Fibroblast of upper back skin (primary cell): ENCODE measurements at places on chromosomes 5 and 9.

DNA sequence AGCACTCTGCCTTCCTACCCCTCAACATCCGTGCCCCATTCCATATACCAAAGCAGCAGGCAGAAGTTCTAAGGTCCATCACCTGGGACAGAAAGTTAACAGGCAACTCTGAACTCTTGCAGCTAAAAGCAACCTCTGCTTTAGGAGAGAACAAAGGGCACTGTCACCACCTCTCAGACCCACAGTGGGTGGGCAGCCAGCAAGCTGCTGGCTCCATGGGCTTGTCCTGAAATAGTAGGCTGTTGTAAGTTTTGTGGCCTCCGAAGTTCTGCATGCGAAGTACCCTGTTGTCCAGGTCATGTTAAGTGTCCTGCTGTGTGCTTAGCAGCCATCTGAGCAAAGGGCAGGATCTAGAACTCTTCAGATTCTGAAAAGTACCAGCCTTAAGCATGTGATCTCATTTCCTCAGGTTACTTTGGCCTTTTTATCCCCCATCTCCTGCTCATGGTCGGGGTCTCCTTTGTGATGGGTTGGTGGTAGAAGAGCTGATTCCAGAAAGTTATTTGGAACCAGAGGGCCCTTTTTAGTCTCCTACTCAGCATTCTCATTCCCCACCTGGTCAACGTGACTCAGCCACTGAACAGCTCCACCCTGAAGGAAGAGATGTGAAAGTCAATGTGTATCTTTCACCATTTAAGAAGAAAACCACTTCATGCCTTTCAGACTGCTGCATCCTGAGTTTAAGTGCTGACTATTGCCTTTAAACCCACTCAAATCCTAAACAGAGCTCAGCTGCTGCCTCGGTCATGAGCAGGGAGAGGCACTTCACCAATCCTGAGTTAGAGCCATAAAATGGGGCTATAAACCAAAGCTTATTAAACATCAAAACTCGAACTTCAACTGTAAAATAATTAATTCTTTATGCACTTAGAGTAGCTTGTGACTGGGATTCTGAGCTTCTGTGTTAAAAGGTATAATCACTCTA lies 121.4 kb downstream of the DPYSL3 start:
- DNase-seq = no peak

GRCh38 chr9:115189686-115190085 lies 71.7 kb upstream of the TNC start:
- DNase-seq = no peak

- no peak for DNase-seq
Observed at GRCh38 chr5:127856292-127856691, 153.1 kb downstream of the CCDC192 start.

DNA sequence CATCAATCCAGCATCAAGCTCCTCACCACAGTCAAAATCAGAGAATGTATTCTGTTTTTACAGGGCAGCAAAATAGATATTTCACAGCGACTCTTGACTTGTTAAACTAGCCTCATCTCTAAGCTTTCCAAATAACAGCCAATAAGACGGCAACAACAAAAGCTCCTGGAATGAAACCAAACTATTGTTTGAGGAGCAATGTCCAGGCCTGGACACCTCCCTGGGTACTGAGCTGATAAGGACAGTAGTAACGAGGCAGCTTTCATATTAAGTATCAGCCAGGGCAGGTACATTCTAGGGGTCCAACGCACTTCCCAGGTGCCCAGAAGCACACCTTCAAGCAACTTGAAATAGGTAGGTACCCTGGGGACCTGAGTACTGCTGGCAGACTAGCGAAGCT lies 260.3 kb downstream of the ENC1 start:
- no peak for DNase-seq

- DNase-seq = no peak
Observed at GRCh38 chr5:103315455-103315854, 56.9 kb downstream of the MACIR start.

DNA sequence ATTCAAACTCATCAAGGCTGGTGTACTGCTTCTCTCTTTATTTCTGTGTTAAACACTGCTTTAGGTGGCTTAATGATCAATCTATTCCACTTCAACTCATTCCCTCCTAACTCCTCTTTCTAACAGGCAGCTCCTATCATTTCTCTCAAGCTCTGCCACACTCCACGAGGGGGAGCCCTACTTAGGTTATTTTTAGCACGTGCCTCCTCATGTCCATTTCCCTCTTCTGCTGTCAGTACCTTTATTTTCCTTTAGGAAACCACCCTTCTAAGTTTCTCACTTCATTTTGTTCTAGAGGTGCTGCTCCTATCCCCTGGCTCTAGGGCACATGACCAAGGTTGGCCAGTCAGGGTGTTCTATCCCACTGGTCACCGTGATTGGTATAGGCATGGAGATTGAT lies 6.7 kb upstream of the BRINP1 start:
- DNase-seq = peak; percentile 5
